Esophagus muscularis mucosa (tissue), 4 donors: ENCODE measurements at places on chromosomes 1 and 21.
A peak's percentile ranks its signal among the peaks of the same experiment; 100 is the strongest.

GRCh38 chr1:159936273-159936904 is 9.0 kb downstream of the IGSF9 start:
- DNase-seq: no peak

GRCh38 chr1:57188168-57188567 is 222.4 kb upstream of the C8B start:
- no peak for DNase-seq

DNA sequence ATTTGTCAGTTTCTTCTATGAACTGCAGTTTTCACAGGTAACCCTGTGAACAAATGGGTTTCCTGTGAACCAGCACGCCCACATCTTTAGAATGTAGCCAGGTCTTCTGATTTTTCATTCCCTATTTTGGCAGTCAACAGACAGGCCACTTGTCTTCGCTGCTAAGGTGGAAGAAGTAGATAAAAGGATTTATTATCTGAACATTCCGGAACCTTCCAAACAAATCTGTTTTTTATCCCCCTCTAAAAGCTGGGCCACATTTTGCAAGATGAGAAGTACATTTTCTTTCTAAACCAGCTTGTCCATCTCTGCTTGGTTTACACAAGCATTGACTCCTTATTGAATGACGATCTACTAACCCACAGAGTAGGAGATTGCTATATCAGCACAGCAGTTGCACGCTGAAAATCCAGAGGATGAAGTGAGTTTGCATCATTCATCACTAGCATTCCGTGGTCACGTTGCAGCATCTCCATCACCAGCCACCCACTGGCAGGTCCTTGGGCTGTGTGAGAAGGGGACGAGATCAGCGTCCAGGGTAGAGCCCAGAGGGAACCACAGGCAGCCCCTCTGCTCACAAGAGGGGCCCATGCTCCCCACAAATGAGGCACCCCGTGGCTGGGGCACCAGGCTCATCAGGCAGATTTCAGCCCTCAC is 83.5 kb downstream of the TOMM20 start:
- no peak for DNase-seq

- peak; percentile 91 for DNase-seq
These were observed 42.4 kb upstream of the LRRC52 start for GRCh38 chr1:165501330-165501969.
